ENCODE measurements at places on chromosomes 5 and 9.

DNA sequence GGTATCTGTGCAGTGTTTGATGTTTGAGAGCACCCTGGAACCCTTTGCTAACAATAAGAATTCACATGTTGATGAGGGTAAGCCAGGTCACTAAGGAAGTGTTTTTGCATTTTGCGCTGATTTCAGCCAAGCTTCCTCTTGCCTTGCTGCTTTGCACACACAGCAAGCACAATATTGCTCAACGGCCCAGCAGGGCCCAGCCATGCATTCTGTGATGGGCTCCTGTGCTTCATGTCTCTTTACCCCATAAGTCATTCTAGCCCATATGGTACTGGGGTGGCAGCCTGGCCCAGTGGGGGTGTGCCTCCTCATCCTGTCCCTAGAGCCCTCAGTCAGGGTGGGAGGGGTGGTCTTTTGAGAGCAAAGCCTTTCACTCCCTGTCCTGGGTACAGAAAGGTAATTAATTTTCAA lies 481.3 kb downstream of the GADD45G start:
- no peak for DNase-seq

- DNase-seq: no peak
Observed at GRCh38 chr5:1655496-1656270, 131.9 kb upstream of the LPCAT1 start.

DNA sequence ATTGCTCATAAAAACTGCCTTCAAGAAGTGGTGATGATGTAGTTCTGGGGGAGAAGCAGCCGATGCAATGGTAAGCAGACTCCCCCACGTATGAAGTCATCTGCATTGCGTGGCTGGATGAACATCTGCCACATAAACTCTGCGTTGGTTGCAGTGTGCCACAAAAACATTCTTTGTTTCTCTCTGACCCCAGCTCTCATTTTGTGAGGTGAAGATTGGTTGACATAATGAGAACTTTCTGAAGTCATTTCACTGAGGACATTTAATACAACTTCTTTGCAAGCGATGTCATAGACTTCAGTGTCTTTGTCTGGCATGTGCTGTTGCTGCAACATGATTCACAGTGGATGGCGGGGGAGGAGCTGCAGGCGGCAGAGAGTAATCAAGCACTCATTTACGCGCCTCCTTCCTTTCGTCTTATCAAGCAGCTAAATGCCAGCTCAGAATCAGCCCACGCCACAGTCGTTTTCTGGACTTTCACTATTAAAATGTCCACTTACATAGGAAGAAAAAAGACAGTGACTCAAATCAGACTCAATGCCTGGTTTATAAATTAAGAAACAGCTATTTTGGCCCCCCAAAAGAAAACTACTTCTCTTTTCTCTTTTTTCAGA lies 91.5 kb upstream of the NFIL3 start:
- DNase-seq: no peak

- no peak for DNase-seq
Observed at GRCh38 chr9:132062806-132063205, 16.9 kb downstream of the MED27 start.

DNA sequence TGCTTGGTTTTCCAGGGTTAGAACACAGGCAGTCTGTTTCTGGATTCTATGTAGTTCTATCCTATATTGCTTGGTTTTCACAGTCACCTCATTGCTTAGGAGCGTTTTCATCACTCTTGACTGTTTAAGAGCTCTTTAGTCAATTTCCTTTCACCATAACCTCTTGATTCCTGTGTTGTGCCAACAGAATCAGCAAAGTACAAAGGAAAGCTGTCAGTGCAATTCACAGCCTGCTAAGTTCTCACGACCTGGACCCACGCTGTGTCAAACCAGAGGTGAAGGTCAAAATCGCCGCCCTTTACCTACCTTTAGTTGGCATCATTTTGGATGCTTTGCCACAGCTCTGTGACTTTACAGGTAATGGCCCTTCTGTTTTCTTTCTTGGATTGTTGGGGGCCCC lies 199.9 kb downstream of the DOCK8 start:
- no peak for DNase-seq

DNA sequence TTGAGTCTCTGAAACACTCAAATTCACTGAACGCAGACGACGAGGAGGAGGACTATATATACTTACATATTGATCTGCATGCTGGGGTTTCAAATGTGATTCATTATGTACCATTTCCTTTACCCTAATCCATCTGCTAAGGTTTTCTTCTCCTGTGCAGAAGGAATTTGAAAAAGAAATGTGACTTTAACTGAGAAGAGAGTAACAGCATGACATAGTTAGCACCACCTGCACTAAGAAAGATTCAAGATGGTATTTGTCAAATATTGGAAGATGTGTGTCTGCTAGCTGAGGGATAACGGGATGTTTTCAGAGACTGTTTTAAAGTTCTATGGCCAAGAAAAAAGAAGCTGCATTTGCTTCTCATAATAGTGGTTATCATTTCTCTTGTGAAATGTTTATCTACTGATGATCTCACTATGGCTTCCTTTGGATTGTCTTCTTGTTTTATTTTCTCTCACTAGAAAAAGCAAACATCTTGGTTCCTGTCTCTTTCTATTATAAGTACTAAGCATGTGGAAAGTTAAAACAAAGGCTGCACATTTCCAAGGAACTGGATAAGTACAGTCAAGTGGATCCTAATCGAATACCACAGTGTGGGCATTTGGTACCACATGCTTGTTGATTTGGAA lies 89.8 kb upstream of the TLE4 start:
- DNase-seq: no peak

- DNase-seq: no peak
Observed at GRCh38 chr5:59640411-59640810, 253.1 kb downstream of the PDE4D start.

- no peak for DNase-seq
Observed at GRCh38 chr9:109497226-109498153, 617 bp downstream of the PTPN3 start.

All from H1 (cell line).